Liver (tissue), 10 donors: ENCODE measurements at places on chromosomes 16 and 17. TPM values are rescaled to one million over a fixed set of nuclear protein-coding genes. Genes with fewer than 3 reads are reported as not detected.
A peak's percentile ranks its signal among the peaks of the same experiment; 100 is the strongest.

- no peaks in the 10 kb centered on the region for H3K27me3 ChIP-seq
- DNase-seq: no peak
- H3K36me3 ChIP-seq: peaks cover 3% of the 10 kb centered on the region
- H3K4me1 ChIP-seq: no peaks in the 10 kb centered on the region
- H3K27ac ChIP-seq: no peak overlapping the region
Measured at GRCh38 chr16:75445298-75445697, 12.0 kb upstream of the CFDP1 start.

- H3K27ac ChIP-seq: peak overlapping the region; percentile 99
- H3K4me3 ChIP-seq: peak overlapping the region; percentile 87
- no peaks in the 10 kb centered on the region for H3K36me3 ChIP-seq
- no peaks in the 10 kb centered on the region for H3K27me3 ChIP-seq
- peak; percentile 81 for DNase-seq
- peaks cover 2% of the 10 kb centered on the region for H3K4me1 ChIP-seq
Measured at GRCh38 chr17:60601447-60602384, 1.7 kb downstream of the PPM1D start.

- H3K36me3 ChIP-seq: no peaks in the 10 kb centered on the region
- no peak for DNase-seq
- H3K4me3 ChIP-seq: no peak overlapping the region
- no peaks in the 10 kb centered on the region for H3K27me3 ChIP-seq
- no peak overlapping the region for H3K27ac ChIP-seq
Measured at GRCh38 chr16:12871784-12872183, 29.6 kb upstream of the SHISA9 start.

GRCh38 chr17:81253358-81254131 is 14.4 kb downstream of the NDUFAF8 start:
- H3K4me1 ChIP-seq: no peaks in the 10 kb centered on the region
- no peaks in the 10 kb centered on the region for H3K27me3 ChIP-seq
- peaks cover 40% of the 10 kb centered on the region for H3K36me3 ChIP-seq
- DNase-seq: peak; percentile 56
- no peak overlapping the region for H3K27ac ChIP-seq
- H3K4me3 ChIP-seq: no peak overlapping the region

GRCh38 chr17:75755205-75755901 is 9.6 kb downstream of the GALK1 start:
- H3K27ac ChIP-seq: no peak overlapping the region
- peaks cover 4% of the 10 kb centered on the region for H3K36me3 ChIP-seq
- no peaks in the 10 kb centered on the region for H3K27me3 ChIP-seq
- H3K4me1 ChIP-seq: peaks cover 22% of the 10 kb centered on the region
- no peak overlapping the region for H3K4me3 ChIP-seq

DNA sequence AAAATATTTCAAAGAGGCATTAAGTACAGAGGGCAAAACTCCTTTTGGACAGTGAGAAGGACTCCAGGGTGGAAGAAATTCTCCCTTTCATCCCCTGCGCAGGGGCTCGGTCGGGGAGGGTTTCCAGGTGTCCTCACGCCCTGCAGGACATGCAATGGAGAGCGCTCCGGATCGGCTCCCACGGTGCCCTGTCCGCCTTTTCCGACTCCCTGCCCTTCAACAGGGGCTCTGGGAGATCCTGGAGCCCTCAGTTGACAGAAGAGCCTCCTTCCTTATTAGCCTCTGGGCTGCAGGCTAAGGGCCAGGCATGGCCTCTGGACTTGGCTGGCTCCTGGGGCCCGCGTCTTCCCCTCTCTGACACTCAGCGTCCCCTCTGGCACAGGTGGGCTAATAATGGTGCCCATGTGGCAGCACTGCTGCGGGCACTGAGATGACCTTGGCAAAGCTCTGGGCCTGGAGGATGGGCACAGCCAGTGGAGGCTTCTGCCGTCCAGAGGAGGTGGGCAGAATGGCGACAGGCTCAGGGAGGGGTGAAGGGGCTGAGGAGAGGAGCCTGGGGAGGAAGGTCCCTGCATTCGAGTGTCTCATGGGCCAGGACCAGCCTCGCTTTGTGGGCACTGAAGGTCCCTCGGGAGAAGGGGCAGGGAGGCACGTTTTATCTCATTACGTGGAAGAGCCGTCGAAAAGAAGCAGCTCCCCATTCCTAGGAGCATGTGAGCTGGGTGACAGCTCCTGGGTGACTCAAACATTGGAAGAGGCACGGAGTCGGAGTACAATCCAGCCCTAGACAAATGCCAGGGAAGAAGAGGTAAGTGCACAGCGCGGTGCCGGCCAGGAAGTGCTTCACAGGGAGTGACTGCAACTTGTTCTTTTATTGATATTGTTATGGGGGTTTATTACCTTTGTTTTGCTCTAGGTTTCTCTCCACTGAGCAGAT is 161.7 kb downstream of the IRF8 start:
- no peak for DNase-seq
- H3K27ac ChIP-seq: peak overlapping the region; percentile 37
- H3K4me3 ChIP-seq: no peak overlapping the region
- H3K36me3 ChIP-seq: no peaks in the 10 kb centered on the region
- no peaks in the 10 kb centered on the region for H3K4me1 ChIP-seq

- H3K36me3 ChIP-seq: no peaks in the 10 kb centered on the region
- DNase-seq: no peak
- H3K4me3 ChIP-seq: no peak overlapping the region
- no peaks in the 10 kb centered on the region for H3K27me3 ChIP-seq
- H3K4me1 ChIP-seq: no peaks in the 10 kb centered on the region
- no peak overlapping the region for H3K27ac ChIP-seq
Measured at GRCh38 chr16:83830091-83830768, 22.5 kb downstream of the HSBP1 start.

GRCh38 chr17:14306596-14306995 is 5.7 kb downstream of the HS3ST3B1 start:
- no peak overlapping the region for H3K4me3 ChIP-seq
- no peaks in the 10 kb centered on the region for H3K36me3 ChIP-seq
- peak overlapping the region; percentile 99 for H3K27ac ChIP-seq
- H3K4me1 ChIP-seq: peaks cover 46% of the 10 kb centered on the region

DNA sequence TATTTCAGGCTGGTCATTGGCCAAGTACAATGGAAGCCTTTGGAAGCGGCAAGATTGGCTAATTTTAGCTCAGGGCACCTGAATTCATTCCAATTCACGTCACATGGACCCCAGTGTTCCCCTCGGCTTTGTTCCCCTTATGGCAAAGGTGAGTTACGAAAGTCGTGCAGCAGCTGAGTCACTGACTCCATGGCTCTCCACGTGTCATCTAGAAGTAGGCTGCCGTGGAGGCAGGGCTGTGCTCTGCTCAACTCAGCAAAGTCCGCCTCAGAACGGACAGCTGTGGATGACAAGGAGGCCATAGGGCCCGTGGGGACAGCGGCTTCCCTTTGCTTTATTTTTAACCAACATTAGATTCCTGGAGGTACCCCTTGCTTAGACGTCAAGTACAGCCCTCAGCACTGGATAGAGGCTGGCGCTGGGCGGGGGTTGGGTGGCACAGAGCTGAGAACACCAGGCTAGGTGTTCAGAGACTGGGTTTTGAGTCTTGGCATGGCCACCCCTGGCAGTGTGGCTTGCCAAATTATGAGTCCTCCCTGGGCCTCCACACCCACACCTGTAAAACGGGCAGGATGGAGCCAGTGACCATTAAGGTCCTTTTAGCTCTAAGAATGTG is 23.6 kb downstream of the ADAD2 start:
- H3K4me1 ChIP-seq: no peaks in the 10 kb centered on the region
- no peaks in the 10 kb centered on the region for H3K27me3 ChIP-seq
- no peak overlapping the region for H3K27ac ChIP-seq
- DNase-seq: no peak
- H3K4me3 ChIP-seq: no peak overlapping the region

GRCh38 chr17:61361084-61361483 is 38.6 kb upstream of the TBX2 start:
- H3K4me3 ChIP-seq: no peak overlapping the region
- H3K27me3 ChIP-seq: no peaks in the 10 kb centered on the region
- H3K27ac ChIP-seq: no peak overlapping the region
- DNase-seq: no peak
- no peaks in the 10 kb centered on the region for H3K4me1 ChIP-seq

DNA sequence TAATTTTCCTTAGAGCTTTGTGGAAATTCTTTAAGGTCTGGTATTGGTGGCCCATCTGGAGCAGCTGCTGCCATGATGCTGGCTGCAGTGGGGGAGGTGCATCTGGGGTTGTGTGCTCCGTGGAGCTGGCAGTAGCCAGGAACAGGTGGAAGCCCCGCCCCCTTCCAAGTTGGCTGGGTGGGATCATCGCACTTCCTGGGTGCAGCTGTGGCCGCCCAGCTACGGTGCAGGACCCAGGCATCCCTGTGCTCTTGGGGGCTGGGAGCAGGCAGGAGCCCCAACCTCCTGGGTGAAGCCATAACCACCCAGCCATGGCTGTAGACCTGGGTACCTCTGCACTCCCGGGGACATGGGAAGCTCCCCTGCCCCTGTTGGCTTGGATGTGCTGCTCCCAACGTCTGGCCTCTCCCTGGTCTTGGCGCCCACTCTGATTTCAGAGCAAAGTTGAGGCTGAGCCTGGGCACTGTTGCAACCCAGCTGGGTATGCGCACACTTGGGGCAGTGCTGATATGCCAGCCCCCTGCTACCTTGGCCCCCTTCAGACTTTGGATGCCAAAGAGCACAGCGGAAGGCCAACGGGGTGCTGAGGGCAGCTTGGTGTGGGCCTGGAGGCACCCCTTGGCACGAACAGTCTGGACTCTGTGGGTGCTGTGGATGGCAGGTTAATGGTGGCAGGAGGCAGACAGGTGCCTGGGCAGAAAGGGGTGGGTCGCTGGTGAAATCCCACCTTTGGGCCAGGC is 145.2 kb downstream of the MYO1D start:
- peaks cover 2% of the 10 kb centered on the region for H3K36me3 ChIP-seq
- no peak for DNase-seq
- no peak overlapping the region for H3K27ac ChIP-seq
- H3K4me3 ChIP-seq: no peak overlapping the region

GRCh38 chr16:54862529-54862928 is 68.1 kb upstream of the IRX5 start:
- peaks cover 3% of the 10 kb centered on the region for H3K27me3 ChIP-seq
- H3K4me3 ChIP-seq: no peak overlapping the region
- H3K4me1 ChIP-seq: no peaks in the 10 kb centered on the region
- no peak overlapping the region for H3K27ac ChIP-seq

DNA sequence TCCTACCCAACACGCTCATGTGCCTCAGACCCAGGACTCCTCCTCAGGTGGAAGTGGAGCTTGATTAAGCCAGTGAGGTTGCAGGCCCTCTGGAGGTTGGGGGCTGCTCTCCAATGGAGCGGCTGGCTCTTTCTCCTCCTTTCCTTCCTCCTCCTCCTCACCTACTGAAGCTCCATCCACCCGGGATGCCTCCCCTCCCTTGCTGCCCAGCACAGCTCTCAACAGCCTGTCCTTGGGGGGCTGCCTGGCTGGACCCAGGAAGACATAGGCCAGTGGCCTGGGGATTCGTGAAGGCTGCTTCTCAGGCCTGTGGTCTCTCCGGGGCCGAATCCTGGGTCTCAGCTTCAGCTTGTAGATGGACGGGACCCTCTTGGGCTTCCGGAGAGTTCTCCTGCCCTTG is 8.2 kb downstream of the GAS2L2 start:
- H3K4me1 ChIP-seq: peaks cover 2% of the 10 kb centered on the region
- H3K36me3 ChIP-seq: no peaks in the 10 kb centered on the region
- H3K27ac ChIP-seq: no peak overlapping the region
- no peaks in the 10 kb centered on the region for H3K27me3 ChIP-seq
- no peak overlapping the region for H3K4me3 ChIP-seq
- no peak for DNase-seq

GRCh38 chr16:50547340-50548124 is 664 bp upstream of the NKD1 start:
- peak overlapping the region; percentile 42 for H3K4me3 ChIP-seq
- H3K27me3 ChIP-seq: no peaks in the 10 kb centered on the region
- peaks cover 8% of the 10 kb centered on the region for H3K4me1 ChIP-seq

DNA sequence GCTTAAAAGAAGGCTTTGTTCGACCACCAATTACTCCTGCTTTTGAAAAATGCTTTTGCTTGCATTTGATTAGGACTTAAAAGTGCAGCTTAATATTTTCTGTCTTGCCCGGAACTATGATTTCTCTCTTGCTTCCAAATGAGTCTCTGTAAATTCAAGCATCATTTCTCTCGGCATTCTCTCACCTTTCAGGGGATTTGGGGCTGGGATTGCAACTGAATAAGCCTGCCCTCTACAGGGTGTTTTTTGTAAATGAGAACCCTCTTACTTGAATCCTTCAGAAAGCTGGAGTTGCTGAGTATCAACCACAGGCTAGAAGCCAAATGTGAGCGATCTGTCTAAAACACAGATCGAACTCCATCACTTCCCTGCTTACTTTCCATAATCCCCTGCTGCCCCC is 234.6 kb downstream of the TMEM114 start:
- no peaks in the 10 kb centered on the region for H3K27me3 ChIP-seq
- DNase-seq: no peak
- H3K27ac ChIP-seq: no peak overlapping the region
- no peaks in the 10 kb centered on the region for H3K36me3 ChIP-seq

DNA sequence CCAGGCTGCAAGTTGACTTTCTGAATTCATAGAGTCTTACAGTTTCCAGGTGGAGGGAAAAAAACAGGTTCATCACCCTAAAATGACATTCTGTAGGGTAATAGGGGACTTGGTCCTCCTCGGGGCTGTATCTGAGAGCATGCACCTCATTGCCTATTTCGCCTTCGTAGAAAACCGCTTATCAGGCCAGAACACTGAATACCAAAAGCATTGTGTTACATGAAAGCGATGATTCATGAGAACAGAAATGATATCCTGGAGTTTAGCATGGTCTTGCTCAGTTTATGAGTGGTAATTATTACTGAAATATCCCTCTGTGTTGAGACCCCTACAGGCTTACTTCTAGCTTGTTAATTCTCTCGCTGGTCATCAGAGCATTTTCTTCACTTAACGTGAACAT is 61.4 kb upstream of the ARHGAP44 start:
- no peaks in the 10 kb centered on the region for H3K36me3 ChIP-seq
- no peaks in the 10 kb centered on the region for H3K27me3 ChIP-seq
- no peak for DNase-seq
- no peak overlapping the region for H3K27ac ChIP-seq

TNRC6C gene
- 7.7 TPM for total RNA-seq

PSMC5 gene
- 57.1 TPM for total RNA-seq

CEP131 gene
- 2.4 TPM for total RNA-seq

USP43 gene
- total RNA-seq: 7.4 TPM

CACNG4 gene
- 0.09 TPM for total RNA-seq

CCL4 gene
- 4.6 TPM for total RNA-seq
